ENCODE measurements at places on chromosomes 5 and 9.

DNA sequence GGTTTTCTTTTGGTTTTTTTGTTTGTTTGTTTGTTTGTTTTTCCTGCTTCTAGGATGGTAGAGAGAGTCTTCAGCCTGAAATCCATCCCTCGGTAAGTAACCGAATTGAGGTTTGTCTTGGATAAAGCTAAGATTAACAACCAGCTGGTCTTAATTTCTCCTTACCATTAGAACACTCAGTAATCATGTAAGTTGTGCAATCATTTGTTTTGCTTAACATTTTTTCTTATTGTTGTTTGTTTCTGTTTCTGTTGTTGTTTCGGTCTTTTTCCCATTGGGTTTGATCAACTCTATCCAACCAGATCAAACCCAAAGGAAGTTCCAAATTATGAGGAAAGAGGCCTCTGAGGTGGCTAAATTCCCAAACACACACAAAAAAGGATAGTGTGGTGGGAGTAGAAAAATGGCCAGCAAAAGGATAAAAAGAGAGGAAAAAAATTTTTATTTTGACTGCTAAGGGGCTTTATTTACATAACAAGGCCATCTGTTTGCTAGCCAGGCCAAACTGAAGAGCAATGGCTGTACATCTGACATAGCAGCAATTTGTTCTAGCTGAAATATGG is 49.6 kb upstream of the ANKRD31 start:
- no peak for DNase-seq

GRCh38 chr5:113039229-113039933 is 62.8 kb downstream of the DCP2 start:
- DNase-seq, result no peak

DNA sequence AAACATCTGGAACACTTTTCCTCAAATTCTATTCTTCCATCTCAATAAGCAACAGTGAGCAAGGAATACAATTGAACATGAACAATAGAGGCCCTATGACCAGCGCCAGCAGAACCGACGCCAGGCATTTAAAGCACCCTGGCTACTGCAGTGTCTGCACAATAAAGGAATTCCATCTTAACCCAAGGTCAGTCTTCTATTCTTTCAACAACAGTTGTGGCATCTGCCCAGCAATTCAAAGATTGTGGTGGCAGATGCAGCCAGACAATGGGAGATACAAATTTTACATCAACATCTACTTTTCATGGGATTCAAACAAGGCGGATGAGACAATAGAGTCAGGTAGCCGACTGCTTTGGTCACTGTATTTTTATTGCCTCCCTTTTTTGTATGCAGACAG is 65.9 kb downstream of the ELL2 start:
- no peak for DNase-seq

- no peak for DNase-seq
Observed at GRCh38 chr9:94663140-94663539, 23.8 kb upstream of the FBP1 start.

- DNase-seq, result no peak
Observed at GRCh38 chr9:121169094-121169601, 32.5 kb downstream of the RAB14 start.

DNA sequence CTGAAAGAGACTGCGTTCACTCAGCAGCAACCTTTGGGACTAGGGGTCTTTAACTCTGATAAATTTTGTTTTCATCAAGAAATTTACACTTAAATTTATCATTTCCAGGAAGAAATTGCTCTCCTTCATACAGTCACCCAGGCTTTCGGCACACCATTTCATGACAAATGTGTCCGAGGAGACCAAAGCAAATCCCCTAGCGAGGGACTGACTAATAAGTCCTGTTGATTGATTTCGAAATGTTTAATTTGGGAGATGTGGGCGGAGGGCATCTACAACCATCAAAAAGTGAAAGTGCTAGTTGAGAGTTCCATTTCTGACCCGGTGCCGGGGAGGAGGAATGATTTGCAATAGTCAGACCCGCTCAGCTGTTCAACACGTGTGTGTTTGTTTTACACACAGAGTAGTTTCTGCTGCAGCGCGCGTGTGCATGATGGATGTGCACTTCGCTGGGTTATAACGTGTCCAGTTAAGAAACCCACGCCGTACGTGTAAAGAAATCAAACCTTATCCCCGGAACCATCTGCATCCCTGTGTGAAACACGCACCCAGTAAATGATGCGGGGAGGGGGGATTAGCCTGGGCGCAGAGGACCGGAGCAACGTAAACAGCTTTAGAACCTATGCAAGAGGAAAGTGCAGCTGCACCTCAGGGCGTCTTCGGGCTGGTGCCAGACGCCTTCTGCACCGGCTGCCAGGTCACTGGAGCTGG is 845 bp upstream of the NR4A3 start:
- peak; percentile 86 for DNase-seq

- no peak for DNase-seq
Observed at GRCh38 chr5:55509796-55510522, 24.8 kb downstream of the PLPP1 start.

- no peak for DNase-seq
Observed at GRCh38 chr5:158943057-158943456, 156.7 kb downstream of the EBF1 start.

- no peak for DNase-seq
Observed at GRCh38 chr9:26066237-26066636, 388.0 kb upstream of the TUSC1 start.

- DNase-seq, result peak; percentile 41
Observed at GRCh38 chr9:124779368-124780059, 2.6 kb downstream of the OLFML2A start.

GRCh38 chr9:5910413-5911057 is 19.8 kb downstream of the MLANA start:
- no peak for DNase-seq

- DNase-seq, result no peak
Observed at GRCh38 chr5:168152660-168153059, 138.8 kb upstream of the WWC1 start.

- DNase-seq, result no peak
Observed at GRCh38 chr5:59275510-59276324, 617.8 kb downstream of the PDE4D start.

- DNase-seq, result no peak
Observed at GRCh38 chr9:3330792-3331420, 194.9 kb downstream of the RFX3 start.

- no peak for DNase-seq
Observed at GRCh38 chr9:29844251-29844650, 2271.0 kb upstream of the C9orf72 start.

DNA sequence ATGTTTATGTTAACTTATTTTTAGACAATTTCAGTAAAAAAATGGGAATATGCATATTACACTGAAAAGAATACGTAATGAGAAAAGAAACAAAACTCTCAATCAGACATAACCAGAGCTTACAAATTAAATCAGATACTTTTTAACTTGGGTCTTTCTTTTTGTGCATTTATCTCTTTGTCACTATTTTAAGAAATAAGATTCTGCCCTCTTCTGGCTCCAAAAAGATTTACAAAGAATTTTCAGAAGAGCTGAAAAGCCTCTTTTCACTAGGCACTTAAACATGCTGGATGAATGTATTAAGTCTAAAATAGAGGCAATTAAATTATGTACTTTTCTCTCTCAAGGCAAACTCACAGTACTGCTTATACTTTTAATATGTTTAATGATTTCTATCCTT is 55.5 kb downstream of the CEP120 start:
- DNase-seq, result no peak

DNA sequence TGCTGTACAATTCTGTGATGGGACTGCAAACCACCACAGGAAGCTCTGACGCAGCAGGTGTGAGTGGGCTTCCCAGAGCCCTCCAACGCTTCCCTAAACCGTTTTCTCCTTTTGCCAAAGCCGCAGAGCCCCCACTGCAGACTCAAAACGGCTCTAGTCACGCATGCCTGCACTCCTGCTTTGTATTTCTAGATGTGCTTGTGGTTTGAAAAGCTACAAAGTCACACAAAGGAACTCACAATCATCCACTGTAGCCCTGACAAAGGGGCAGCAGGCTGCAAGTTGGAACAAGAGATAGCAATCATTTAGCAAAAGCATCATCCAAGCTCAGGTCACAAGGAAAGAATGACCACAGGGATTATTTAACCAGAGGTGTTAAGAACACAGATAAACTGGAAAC is 79.3 kb downstream of the PTPN3 start:
- no peak for DNase-seq

GRCh38 chr5:174167080-174167910 is 121.8 kb downstream of the NSG2 start:
- no peak for DNase-seq

- DNase-seq, result peak; percentile 71
Observed at GRCh38 chr9:133609311-133610098, at the start of gene FAM163B. FAM163B (minus strand) TSS chr9:133609389; CDS start chr9:133580223, 29,166 bp downstream.

- no peak for DNase-seq
Observed at GRCh38 chr5:77426670-77427069, 65.4 kb downstream of the WDR41 start.

DNA sequence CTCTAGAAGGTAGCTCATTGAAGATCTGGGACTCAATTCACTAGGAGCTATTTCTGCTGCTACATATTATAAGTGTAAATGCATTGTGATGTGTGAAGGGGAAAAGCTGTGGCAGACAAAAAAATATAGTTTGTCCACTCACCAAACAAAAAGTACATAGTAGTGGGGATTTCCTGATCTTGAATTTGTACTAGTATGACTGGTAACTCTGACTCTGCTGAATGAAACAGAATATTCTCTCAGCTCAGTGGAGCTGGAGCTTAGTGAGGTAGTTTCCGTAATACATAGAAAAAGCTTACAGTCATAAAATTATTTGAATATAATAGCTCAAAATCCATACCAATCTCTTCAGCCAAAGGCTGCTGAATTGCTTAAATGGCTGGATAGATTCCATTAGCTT is 455.6 kb upstream of the CD180 start:
- no peak for DNase-seq

- no peak for DNase-seq
Observed at GRCh38 chr9:26675035-26675434, 217.6 kb downstream of the CAAP1 start.

GRCh38 chr5:94791829-94792228 is 173.4 kb downstream of the SLF1 start:
- peak; percentile 62 for DNase-seq

GRCh38 chr5:10701567-10702039 is 59.4 kb downstream of the DAP start:
- DNase-seq, result no peak

GRCh38 chr9:37587521-37587920 is 4.9 kb downstream of the TOMM5 start:
- DNase-seq, result no peak

DNA sequence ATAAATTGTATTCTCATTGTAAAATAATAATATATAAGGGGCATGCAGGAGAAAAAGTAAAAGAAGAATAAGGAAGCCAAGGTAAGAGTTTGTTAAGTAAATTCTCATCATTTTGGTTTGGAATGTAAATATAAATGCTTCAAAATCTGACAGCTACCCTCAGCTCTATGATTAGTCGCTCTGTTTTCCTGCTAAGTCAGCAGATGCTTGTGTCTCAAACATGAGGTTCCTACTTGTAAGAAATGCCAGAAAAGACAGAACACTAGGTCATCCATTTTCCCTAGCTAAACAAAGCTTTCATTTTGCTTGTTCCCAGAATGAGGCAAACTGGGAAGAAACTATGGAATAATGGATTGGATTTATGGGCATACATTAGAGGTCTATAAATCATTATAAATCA is 293.1 kb downstream of the DMRTA1 start:
- no peak for DNase-seq

DNA sequence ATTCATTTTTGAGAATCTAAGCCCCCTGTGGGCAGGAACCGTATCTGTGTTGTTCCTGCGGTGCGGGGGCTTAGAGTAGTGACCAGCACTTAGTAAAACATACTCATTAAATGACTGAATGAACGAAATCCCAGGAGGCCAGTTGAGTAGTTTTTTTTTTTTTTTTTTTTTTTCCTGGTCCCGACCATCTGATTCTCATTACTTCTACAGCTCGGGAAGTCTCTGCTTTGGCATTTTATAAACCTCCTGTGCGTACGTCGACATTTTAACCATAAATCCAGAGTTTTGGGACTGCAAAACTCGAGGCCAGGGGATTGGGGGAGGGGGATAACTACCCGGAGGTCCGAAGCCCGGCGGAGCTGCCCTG is 31.5 kb upstream of the SPRY4 start:
- no peak for DNase-seq

DNA sequence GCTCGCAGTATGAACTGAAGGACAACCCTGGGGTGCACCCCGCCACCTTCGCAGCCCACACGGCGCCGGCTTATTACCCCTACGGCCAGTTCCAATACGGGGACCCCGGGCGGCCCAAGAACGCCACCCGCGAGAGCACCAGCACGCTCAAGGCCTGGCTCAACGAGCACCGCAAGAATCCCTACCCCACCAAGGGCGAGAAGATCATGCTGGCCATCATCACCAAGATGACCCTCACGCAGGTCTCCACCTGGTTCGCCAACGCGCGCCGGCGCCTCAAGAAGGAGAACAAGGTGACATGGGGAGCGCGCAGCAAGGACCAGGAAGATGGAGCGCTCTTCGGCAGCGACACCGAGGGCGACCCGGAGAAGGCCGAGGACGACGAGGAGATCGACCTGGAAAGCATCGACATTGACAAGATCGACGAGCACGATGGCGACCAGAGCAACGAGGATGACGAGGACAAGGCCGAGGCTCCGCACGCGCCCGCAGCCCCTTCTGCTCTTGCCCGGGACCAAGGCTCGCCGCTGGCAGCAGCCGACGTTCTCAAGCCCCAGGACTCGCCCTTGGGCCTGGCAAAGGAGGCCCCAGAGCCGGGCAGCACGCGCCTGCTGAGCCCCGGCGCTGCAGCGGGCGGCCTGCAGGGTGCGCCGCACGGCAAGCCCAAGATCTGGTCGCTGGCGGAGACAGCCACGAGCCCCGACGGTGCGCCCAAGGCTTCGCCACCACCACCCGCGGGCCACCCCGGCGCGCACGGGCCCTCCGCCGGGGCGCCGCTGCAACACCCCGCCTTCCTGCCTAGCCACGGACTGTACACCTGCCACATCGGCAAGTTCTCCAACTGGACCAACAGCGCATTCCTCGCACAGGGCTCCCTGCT is 3.8 kb downstream of the IRX1 start:
- no peak for DNase-seq

DNA sequence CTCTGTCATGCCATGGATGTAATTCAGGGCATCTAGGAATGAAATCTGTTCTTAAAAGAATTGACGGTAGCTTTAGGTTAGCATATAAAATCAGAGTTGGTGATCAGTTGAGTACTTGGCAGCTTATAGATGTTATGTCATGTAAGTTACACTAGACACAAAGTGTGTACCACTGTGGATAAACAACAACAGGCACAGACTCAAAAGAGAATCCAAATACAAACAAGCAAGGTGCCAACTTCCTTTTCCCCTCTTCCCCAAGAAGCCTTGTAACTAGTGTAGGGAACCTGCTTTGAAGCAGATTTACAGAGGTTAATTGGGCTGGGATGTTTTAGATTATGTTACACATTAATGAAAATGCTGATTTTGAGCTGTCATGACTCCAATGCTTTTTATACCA is 167.2 kb downstream of the PBX3 start:
- DNase-seq, result no peak

GRCh38 chr5:174464504-174465165 is 259.7 kb upstream of the MSX2 start:
- DNase-seq, result no peak

- DNase-seq, result no peak
Observed at GRCh38 chr9:75909776-75910175, 19.3 kb downstream of the PCSK5 start.

Data from spleen (tissue), 13 donors.